Brain (organoid and tissue), 16 donors: ENCODE measurements at places on chromosomes 2 and 18.

DNA sequence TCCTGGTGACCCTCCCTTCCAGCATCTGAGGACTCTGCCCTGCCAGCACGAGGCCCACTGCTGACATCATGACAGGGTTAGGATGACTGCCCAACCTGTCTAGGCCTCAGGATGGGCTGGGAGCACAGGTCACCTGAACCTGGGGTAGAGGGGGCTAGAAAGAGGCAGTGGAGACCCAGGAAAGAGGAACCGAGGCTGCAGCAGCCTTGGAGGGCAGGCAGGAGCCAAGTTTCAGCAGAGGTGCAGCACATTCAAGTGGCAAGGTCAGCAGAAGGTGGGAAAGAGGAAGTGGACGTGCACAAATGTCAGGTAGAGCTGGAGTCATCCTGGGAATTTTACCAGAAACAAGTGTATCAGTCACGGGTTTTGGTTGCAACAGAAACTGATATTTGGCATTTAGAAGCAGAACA lies 13.6 kb upstream of the RAB10 start:
- DNase-seq: no peak

DNA sequence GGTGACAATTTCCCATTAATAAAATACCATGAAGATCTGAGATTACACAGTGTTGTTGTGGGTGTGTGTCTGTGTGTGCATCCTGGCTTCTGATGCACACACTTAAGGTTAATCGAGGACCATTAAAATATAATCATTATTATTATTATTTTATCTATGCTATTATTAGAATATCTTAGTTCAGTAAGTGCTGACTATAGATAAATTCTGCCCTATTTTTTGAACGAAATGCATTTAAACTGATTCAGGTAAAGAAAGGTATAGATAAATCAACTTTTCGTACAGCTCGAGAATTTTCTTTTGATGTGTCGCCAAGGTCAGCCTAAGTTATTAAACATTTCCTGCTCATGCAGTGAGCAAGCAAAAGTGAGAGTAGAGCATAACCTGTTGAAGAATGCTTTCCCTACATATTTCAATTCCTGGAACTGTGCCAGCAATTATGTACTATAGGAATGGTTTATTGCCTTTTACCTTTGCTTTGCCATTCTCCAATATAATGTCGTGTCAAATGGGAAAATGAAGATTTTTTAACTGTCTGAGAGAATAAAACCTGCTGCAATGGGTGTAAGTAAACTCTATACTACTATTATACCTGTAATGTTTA lies 25.8 kb downstream of the KCNJ3 start:
- no peak for DNase-seq

- DNase-seq: no peak
Measured at GRCh38 chr2:101540518-101540917, 65.6 kb upstream of the RFX8 start.

GRCh38 chr18:31591113-31591512 lies 564 bp upstream of the TTR start:
- DNase-seq: no peak

DNA sequence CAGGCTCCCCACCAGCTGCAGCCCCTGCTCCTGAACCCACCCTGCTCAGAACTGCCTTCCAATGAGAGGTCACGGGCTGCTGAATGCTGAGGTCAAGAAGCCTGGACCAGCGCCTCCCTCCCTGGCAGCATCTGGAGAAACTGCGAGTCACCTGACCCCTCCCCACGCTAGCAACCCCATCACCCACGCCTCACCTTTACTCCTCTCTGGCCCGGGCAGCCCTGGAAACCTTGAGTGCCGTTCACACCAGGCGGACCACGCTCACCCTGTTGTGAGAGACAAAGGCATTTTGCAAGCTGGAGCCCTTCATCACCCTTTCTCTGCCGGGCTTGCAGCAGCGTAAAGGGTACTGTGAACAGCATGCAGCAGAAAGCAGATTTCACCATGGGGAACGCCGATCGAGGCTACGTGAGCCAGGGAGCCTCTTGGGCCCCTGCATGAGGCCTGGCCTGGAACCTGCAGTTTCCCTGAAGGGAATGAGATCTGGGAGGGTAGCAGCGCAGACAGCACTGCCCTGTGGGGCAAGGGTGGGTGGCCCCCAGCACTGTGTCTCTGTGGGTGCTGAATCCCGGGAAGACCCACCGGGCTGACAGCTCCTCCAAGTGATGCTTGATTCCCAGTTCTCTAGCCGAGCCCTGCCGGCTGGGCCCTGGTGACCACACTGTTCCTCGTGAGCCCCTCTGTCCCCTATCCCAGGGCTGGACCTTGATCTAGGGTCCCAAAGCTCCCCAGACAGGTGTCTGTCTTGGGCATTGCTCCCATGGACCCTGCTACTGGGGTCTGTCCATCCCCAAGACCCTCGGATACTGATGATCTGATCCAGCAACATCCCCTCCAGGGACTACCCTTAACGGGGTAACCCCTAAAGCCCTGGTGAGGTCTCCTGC lies 53.8 kb downstream of the COL6A3 start:
- DNase-seq: no peak

- no peak for DNase-seq
Measured at GRCh38 chr2:140975237-140975636, 1155.6 kb downstream of the LRP1B start.

GRCh38 chr2:161703863-161704262 lies 79.6 kb downstream of the SLC4A10 start:
- no peak for DNase-seq

GRCh38 chr2:202822411-202822810 lies 49.2 kb downstream of the ICA1L start:
- DNase-seq: no peak

GRCh38 chr2:36780231-36780839 lies 83.8 kb downstream of the VIT start:
- peak; percentile 82 for DNase-seq

- no peak for DNase-seq
Measured at GRCh38 chr18:49175476-49175875, 224.7 kb upstream of the SMAD7 start.

GRCh38 chr2:12797815-12798214 lies 81.1 kb downstream of the TRIB2 start:
- no peak for DNase-seq

GRCh38 chr2:215362562-215362904 lies 50.7 kb downstream of the ATIC start:
- no peak for DNase-seq

DNA sequence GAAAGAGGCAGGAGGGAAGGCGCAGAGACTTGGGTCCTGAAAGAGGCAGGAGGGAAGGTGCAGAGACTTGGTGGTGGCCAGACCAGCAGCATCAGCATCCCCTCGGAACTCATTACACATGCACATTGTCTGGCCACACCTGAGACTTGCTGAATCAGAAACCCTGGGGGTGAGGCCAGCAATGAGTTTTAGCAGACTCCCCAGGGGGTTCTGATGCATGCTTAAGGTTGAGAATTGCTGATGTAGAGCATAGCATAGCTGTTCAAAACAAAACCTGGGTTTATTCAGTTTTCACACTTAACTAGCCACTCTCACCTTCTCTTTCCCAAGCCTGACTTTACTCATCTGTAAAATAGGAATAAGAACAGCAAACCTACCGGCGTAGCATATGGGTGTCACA lies 122.9 kb downstream of the MRO start:
- DNase-seq: no peak

GRCh38 chr2:142030735-142031134 lies 100.1 kb downstream of the LRP1B start:
- no peak for DNase-seq

DNA sequence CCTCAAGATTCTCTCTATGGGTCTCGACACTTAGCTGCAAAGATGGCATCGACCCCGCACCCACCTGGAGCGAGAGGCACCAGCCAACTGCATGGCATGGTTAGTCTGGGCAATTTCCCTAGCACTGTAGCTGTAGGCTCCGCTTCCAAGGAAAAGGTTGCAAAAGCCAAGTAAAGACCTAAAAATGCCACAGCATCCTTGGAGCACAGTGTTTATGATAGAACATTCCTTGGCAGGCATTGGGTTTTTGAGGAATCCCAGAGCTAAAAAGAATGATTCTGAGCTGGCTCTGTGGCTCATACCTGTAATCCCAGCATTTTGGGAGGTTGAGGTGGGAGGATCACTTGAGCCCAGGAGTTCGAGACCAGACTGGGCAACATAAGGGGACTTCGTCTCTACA lies 22.9 kb downstream of the QPCT start:
- no peak for DNase-seq

DNA sequence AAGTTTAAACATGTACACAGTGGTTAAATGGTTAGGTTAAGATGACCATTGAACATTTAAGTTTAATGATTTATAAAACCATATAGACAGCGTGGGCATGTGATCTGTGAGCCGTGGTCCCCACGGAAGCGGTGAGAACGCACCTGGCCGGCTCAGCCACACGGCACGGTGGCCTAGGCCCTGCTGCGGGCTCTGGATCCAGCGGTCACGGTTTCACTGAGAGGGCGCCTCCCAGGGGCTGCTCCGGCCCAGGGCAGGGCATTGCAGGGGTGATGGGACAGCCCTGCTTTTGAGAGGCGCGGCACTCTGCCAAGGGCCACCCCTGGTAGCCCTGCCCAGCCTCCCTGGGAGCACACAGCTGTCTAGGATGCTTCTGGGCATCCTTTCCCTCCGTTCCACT lies 124.9 kb downstream of the RGPD3 start:
- DNase-seq: no peak

- no peak for DNase-seq
Measured at GRCh38 chr2:188607501-188607900, 315.8 kb downstream of the GULP1 start.

GRCh38 chr18:29629493-29630036 lies 1413.0 kb downstream of the DSC3 start:
- DNase-seq: no peak

- DNase-seq: no peak
Measured at GRCh38 chr2:75564026-75564688, 3.4 kb upstream of the EVA1A start.

DNA sequence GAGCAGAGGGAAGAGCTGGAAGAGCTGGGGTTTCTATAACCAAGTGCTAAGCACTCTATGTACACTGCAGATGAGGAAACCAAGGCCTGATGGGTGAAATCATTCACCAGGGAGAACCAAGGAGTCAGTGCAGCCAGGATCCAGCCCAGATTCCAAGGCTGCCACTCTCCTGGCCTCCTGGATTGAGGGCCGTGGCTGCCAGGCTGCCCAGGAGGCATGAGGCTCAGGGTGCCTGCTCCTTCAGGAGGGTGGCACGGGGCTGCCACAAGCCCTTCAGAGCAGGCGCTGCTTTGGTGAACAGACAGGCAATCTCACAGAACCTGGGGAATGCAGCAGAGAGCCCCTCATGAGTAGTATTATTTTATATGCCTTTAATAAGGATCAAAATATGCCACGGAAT lies 293.7 kb upstream of the HDAC4 start:
- no peak for DNase-seq

- DNase-seq: peak; percentile 69
Measured at GRCh38 chr18:12376034-12376753, 833 bp downstream of the AFG3L2 start.

DNA sequence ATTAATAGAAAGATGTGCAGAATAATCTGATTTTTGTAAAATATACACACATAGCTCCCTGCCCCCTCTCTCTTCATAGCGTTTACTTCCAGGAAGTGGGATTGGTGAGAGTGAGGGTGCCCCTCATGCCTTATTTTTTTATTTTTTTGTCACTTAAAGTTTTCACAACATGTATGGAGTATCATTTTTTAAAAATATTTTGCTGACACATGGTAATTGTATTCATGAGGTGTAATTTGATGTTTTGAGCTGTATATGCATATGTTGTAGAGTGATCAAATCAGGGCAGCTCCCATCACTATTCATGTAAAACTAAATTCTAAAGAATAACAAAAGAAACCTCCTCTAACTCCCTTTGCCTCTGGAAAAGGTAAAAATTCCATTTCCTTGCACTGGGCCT lies 74.7 kb downstream of the VSNL1 start:
- no peak for DNase-seq

- DNase-seq: no peak
Measured at GRCh38 chr2:190432567-190433231, 24.5 kb downstream of the MFSD6 start.

GRCh38 chr2:236954641-236955040 lies 131.0 kb upstream of the COPS8 start:
- no peak for DNase-seq

DNA sequence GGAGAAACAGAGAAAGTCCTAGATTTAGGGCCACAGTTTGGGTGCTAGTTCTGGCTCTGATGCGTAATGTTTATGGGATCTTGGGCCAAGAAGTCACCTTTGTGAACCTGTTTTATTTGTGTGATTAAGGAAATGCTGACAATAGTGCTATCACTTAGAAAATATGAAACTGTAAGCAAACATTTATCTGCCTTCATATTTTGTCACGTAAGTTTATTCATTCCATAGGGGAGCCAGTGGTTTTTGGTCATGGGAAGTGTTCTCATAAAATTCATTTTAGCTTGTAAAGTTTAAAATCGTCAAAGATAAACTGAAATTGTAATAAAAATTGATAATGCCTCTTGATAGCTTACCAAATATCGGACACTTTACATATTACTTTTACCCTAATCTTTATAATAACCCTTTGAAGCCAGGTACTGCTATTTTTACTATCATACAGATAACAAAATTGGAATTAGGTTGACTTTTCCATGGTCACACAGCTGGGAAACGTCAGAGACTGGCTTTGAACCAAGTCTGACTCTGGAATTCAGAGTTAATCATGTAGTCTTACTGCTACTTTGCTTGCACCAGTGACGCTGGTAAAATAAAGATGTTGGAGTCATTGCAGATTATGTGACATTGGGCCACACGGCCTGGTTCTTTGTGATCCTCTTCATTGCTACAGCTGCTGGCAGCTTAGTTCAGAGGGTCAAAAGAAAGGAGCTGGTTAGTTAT lies 99.7 kb downstream of the ICA1L start:
- DNase-seq: no peak

- DNase-seq: no peak
Measured at GRCh38 chr2:169659320-169659719, 34.9 kb downstream of the CFAP210 start.

GRCh38 chr2:113755835-113756354 lies 547 bp downstream of the SLC35F5 start:
- no peak for DNase-seq

DNA sequence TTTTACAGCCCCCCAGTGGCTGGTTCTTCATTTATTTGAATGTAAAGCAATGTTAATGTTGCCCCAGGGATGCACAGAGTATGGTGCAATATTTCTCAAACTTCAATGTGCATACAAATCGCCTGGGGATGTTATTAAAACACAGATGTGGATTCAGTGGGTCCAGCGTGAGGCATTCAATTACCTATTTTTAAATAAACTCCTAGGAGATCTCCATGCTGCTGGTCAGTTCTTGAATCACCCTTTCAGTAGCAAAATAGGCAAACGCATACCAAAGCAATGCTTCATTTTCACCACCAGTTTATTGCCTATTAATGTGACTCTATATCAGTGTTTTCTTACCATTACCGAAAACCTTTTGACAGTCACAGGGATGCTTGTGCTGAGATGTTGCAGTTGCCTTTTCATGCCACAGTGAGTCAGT lies 530.7 kb downstream of the CBLN2 start:
- DNase-seq: no peak

GRCh38 chr2:207413376-207413907 lies 116.3 kb upstream of the CREB1 start:
- no peak for DNase-seq

- no peak for DNase-seq
Measured at GRCh38 chr2:169095621-169096105, 26.3 kb downstream of the DHRS9 start.

GRCh38 chr2:196328088-196328680 lies 156.8 kb upstream of the STK17B start:
- DNase-seq: no peak
